ENCODE measurements at places on chromosomes 11 and 22.

GRCh38 chr11:111574373-111575225 is 27.6 kb upstream of the SIK2 start:
- DNase-seq: no peak

DNA sequence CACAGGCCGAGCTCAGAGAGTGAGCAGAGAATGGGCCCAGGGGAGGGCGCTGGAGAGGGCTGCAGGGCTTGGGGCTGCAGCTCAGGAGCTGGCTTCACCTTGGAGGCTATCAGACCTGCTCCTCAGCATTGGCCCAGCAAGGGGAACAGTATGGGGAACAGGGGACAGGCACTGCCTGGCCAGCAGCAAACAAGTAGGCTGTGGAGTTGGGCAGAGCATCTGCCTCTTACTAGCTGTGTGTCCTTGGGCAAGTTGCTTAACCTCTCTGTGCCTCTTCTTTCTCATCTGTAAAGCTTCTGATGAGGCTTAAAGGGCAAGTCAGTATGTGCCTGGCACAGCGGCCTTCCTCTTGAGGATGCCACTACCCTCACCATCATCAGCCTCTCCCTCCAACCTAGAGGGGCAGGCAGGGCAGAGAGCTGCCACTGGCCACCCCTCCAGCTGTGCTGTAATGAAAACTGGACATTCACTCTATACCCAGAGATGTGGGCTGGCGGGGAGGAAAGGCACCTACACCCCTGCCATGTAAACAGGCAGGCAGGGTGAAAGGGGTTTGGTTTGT is 7.5 kb upstream of the CDKN1C start:
- DNase-seq: no peak

- no peak for DNase-seq
Observed at GRCh38 chr11:111521135-111521534, 6.6 kb downstream of the HOATZ start.

- no peak for DNase-seq
Observed at GRCh38 chr11:74459584-74459983, 7.8 kb downstream of the KCNE3 start.

- DNase-seq: peak; percentile 99
Observed at GRCh38 chr11:123577081-123577598, 77.3 kb downstream of the SCN3B start.

GRCh38 chr11:13126430-13126829 is 117.3 kb downstream of the RASSF10 start:
- DNase-seq: no peak

- no peak for DNase-seq
Observed at GRCh38 chr11:12840871-12841660, 166.8 kb downstream of the TEAD1 start.

DNA sequence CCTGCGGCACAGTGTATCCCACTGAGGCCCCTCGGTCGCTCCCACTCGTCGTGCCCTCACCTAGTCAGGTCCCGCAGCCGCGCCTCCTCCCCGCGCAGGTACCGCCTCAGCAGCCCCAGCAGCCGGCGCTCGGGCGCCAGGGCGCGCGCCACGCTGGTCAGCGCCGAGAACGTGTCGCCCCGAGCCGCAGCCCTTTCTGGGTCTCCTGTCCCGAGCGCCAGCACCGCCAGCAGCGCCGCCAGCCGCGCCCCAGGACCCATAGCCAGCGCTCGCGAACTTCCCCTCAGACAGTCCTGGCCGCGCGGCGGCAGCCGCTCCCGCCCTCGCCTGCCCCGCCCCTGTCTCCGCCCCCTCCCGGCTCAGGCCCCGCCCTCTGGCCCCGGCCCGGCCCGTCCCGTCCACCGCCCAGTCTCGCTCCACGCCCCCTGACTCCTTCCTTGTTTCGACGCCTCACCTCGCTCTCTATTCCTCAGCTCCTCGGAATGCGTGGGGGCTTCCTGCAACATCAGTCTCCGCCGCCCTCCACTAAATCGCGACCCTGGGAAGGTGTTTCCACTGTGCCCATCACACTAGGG is at the start of gene P4HA3:
P4HA3 (minus strand) TSS at position 289 of the 575 bp plus-strand sequence; CDS start at position 260, 29 bp downstream.
- DNase-seq: peak; percentile 31

GRCh38 chr11:7936615-7937014 is 4.9 kb downstream of the OR10A3 start:
- DNase-seq: no peak

DNA sequence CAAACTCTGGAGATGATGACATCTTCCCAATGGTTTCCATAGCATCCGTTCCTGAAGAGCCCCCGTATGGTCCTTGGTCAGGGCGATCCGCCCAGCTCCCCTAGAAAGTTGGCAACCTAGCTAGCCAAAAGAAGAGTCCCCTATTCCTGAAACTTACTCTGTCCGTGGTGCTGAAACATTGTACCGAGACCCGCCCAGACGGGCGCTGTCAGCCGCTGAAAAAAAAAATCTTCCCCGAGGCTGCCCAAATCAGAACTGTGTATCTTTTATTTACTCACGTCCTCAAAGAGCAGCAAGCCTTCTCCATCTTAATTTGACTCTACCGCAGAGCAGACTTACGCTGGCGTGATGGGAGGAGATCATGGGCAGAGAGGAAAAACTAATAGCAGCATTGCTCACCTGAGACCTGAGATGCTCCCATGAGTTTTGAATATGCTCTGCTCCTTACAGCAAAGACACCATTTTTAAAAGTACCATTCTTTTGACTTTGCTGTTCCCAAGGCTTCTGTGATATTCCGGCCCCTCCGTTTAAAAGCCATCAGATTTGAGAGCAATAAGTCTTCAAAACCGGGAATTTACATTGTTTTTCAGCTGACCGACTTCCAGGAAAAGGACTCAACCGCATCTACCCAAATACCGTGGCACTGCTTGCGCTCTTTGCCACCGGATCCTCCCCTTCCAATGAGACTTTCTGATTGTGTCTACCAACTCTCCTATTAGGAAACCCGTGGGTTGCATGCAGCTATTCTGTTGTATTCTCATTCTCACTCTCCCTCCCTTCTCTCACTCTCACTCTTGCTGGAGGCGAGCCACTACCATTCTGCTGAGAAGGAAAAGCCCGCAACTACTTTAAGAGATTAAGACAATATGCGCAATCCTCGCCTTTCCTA is at the start of gene SLC17A6:
SLC17A6 (plus strand) TSS at position 786 of the 890 bp plus-strand sequence. CDS start 153 bp downstream, outside the sequence.
- no peak for DNase-seq

- DNase-seq: no peak
Observed at GRCh38 chr11:93221539-93221938, 23.7 kb upstream of the SLC36A4 start.

- no peak for DNase-seq
Observed at GRCh38 chr11:131195661-131196517, 174.5 kb upstream of the NTM start.

DNA sequence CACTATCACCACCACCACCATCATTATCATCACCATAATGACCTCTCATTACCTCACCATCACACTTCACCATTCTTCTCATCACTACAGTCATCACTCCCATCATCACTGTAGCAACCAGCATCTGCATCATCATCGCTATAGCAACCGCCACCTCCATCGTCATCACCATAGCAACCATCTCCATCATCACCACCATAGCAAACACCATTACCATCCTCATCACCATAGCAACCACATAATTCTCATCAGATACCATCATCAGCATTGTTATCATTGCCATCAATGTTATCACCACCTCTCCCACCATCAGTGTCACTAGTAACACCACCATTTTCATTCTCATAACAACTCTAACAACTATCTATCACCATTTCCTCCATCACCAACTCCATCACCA is 23.1 kb upstream of the CD82 start:
- DNase-seq: no peak

- no peak for DNase-seq
Observed at GRCh38 chr11:112770487-112770886, 190.7 kb upstream of the NCAM1 start.

- no peak for DNase-seq
Observed at GRCh38 chr11:69881467-69882269, 62.5 kb upstream of the FGF3 start.

DNA sequence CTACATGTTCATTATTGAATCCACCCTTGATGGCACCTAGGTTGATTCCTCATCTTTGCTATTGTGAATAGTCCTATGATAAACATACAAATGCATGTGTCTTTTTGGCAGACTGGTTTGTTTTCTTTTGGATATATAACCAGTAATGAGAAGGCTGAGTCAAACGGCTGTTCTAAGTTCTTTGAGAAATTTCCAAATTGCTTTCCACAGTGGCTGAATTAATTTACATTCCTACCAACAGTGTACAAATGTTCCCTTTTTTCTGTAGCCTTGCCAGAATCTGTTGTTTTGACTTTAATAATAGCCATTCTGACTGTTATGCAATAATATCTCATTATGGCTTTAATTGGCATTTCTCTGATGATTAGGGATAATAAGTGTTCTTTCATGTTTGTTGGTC is 184.9 kb downstream of the CASP12 start:
- no peak for DNase-seq

DNA sequence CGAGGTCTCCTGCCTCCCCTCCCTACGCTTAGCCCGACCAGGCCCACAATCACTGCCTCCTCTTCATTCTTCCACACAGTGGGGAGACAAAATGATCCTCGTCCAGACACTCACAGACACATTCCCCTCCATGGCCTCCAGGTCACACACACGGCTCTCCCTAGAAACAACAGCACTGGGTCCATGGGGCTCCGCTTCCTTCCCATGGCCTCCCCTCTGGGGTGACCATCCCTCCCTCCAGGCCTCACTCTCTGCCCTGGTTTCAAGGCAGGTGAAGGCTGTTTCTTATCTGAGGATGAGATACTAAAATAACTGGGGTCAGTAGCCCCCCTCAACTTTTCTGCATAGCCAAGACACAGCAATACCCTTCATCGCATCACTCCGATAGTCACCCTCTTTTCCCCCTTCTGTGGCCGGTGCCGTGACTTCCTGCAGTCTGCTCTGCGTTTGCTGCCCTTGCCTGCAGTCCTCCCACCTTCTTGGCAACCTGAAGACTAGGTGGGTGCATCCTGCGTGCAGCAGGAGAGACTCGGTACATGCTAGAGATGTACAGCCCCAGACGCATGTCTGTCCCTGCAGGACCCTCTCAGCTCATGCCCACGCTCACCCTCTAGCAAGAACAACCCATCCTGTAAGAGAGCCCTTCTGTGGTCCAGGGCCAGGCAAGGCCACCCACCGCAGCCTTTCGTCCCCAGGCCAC is 55.8 kb downstream of the CD6 start:
- no peak for DNase-seq

DNA sequence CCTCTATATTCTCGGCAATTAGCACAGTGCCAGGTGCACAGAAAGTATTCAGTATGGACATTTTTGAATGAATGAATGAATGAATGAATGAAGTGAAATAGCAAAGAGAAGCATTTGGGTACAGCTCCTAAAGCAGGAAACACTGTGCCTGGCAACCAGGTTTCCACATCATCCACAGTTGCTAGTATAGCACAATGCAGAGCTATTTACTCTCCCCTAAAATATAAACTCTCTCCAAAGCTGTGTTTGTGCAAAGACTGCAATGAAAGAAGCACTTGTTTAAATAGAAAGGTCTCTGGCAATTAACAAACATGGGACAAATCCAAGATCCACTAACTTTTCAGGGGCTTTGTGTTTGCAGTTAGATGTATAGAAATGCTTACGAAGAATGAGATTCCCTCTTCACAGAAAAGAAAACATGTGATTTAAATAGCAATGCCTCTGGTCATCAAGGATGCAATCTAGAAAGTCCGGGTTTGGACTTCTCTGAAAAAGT is 103.0 kb upstream of the OPCML start:
- no peak for DNase-seq

DNA sequence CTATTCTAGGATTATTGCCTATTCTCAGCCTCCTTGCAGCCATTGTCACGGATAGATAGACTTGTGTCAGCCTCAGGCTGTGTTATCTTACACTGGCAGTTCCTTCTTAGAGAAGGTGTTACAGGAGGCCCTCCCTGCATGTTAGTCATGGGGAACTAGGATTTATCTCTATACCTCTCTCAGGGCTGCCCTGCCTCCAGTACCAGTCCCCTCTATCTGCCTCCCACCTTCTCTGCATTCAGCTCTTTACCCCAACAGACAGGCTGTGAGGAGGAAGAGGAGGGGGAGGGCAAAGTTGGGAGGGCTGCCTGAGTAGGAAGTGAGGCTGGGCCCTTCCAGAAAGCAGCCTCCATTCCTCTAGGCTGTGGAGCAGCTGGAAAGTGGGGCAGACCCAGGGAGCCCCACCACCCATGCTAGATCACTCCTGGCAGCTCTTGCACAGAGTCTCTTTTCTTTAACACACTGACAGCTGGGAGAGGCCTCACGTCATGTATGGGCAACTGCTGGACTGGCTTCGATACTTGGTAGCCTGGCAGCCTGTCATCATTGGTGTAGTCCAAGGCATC is 2.9 kb upstream of the IL18BP start:
- no peak for DNase-seq

DNA sequence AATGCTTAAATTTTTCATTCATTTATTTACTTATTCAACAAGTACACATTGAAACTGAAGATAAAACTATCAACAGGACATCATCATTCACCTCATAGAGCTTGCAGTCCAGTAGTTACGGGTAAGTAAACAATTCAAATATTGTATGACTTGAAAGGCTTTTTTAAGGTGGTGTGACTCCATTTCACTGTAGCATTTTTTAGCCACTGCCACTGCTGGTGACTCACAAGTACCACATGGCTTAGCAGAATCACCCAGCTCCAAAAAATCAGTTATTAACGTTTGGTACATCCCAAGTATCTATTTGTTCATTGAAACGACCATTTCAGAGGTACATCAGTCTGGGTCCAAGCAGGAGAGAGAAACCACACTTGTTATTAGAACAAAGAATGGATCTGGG is 427.9 kb upstream of the DDI1 start:
- DNase-seq: no peak

Data from H1 (cell line).